HFF-Myc (cell line): ENCODE measurements at places on chromosomes 3 and 15.

- no peak for DNase-seq
Measured at GRCh38 chr15:64858021-64858575, 16.4 kb downstream of the PLEKHO2 start.

GRCh38 chr15:93047621-93048425 is 41.2 kb downstream of the RGMA start:
- no peak for DNase-seq

- no peak for DNase-seq
Measured at GRCh38 chr3:174869448-174869847, 10.3 kb downstream of the NAALADL2 start.

DNA sequence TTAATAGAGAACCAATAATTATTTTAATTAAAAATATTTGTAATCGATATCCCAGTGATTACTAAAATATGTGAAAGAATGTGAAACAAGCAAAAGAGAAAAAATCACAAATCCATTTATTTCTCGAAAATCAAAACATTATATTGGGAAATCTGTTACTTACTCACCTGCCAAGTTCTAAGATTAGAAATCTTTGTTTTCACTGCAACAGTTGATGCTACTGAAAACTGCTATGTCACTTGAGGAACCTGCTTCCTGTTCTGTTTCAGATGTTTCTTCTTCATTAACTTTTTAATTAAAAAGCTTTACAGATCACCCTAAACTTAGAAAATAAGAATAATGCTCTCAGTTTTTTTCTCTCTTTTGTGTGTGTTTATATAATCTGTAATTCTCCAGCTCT is 13.7 kb upstream of the DPH6 start:
- no peak for DNase-seq

GRCh38 chr3:112647122-112647521 is 6.2 kb upstream of the CCDC80 start:
- no peak for DNase-seq

DNA sequence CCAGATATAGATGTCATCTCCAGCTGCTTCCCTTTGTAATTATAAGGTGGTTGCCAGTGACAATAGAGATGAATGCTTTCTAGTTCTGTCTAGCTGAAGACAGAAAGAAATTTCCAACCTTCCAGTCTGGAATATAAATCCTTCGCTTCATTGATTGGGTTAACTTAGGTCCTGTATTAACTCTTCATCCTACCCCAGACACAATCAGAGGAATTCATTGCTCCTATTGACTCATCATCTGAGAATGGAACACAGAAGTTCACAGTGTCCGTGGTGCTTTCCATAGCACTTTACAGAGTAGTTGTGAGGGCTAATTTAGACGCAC is 241.4 kb downstream of the NFKBIZ start:
- peak; percentile 14 for DNase-seq

DNA sequence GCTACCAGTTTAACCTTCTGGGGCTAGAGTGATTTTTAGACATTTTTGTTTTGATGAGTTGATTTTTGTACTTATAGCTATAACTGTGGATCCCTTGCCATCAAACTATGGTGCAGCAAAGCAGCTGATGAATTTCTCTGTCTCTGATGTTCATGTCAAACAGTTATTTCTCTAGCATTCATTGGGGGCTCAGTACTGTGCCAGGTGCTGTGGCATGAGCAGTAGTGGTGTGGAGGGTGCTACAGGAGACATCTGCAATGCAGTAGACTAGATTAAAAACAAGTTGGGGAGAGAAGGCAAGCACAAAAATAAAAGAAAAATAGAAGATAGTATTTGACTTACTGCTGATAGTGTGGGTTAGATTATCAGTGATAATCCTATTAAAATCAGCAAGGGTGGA is 95.3 kb downstream of the AKAP13 start:
- DNase-seq, result no peak
